CD4-positive, alpha-beta T cell treated with Interleukin-17A for 4 hours (primary cell): ENCODE measurements at places on chromosomes 1 and 21.

- DNase-seq: peak; percentile 50
Measured at GRCh38 chr1:231420959-231421545, 1.0 kb downstream of the EGLN1 start.

DNA sequence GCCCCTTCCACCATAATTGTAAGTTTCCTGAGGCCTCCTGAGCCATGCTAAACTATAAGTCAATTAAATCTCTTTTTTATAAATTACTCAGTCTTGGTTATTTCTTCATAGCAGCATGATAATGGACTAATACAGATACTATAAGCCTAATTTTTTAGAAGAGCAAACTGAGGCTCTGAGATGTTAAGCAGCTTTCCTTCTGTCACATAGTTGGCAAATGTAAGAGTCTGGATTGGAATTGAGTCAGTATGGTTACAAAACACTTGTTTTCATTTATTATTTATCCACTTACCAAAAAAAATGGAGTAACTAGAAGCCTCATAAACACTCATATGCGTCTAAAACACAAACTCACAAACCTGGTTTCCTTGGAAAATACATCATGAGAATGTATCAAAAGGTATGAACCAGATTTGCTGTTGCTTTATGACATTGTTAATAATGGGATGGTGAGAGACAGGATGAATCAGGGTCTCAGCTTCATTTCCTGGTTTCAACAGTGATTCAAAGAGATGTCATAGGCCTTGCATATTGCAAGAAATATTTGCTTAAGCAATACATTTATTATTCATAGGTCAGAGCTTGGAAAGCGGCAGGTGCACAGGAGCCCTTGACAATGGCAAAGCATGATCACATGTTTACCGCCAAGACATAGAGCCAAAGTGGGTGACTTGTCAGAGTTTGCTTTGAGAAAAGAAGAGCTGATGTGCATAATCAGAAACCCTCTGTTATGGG lies 221.5 kb downstream of the GRIK1 start:
- no peak for DNase-seq

DNA sequence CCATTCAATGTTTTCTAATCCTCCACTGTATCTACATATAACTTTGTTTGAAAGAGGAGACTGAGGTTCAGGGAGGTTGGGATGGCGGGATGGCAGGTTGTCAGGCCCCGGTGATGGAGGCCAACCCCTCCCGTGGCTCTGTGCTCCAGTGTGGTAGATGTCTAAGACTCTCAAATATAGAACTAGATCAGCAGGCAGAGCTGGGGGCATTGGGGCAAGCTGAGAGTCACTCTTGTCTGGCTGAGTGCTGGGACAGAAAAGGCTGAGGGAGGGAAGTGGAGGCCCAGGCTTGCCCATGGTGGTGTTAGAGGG lies 1.7 kb downstream of the IL6R start:
- peak; percentile 38 for DNase-seq

DNA sequence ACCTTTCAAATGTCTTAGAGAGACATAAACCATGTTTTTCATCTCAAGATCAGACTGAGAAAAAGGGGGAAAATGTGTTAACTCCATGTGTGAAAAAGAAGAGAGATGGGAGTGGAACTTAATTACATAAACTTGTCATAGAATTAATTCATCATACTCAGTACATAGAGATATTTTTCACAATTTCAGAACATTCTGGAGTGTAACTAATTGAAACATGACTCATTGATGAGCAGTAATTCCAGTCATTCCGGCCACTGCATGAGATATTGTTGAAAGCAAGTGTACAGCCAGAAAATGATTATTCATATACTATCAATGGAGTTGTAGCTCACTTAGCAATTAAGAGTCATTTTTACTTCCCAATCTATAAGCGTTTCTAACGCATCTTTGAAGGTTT lies 739.3 kb downstream of the LTN1 start:
- no peak for DNase-seq

- DNase-seq: no peak
Measured at GRCh38 chr1:37620707-37621106, 14.0 kb downstream of the RSPO1 start.

DNA sequence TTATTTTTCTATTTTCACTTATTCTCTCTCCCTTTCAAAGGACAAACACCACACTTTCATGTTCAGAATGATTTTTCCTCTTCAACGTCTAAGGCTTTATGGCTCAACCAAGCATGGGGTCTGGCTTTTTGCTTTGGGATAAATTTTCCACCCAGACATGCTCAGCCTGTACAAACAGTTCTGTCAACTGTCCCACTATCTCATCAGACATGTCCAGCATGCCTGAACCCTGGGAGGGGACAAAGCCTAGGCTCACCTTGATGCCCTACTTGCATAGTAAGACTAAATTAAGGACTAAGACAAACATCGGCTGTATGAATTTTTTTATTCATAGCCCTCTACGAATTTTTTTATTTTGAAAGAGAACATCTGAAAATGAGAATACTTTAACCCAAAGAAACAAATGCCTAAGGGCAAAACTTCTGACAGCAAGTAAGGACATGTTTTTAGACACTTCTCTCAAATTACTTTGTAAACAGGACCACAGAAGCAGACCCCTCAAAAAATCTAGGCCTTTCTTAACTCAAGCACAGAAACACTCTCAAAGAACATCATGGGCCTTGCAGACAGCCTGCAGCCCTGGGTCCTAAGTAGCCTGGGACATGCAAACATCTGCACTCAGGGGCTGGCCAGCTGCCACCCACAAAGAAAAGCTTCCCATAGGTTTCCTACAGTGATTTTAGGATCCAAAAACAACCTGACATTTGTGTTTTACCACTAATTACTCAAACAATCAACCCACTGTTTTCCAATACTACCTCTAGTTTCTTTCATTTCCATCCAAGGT lies 72.3 kb upstream of the PALMD start:
- no peak for DNase-seq

- no peak for DNase-seq
Measured at GRCh38 chr1:242826701-242827336, 302.3 kb upstream of the PLD5 start.

DNA sequence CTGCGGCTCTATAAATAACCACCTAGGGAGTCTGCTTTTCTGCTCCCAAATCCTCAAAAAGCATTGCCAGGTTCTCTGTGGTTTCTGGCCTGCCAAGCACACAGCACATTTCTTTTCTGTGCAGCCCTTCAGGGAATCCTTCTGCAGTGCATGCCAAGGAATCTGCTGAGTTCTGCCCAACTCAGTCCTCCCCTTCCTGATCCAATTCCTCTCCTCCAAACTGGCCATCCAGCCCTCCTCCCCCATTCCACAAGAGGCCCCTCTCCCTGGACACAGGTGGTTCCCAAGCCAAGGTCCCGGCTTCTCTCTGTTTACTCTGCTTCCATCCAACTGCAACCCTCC lies 61.8 kb downstream of the HIVEP3 start:
- no peak for DNase-seq

- no peak for DNase-seq
Measured at GRCh38 chr1:62781841-62782543, 1.9 kb upstream of the ATG4C start.

DNA sequence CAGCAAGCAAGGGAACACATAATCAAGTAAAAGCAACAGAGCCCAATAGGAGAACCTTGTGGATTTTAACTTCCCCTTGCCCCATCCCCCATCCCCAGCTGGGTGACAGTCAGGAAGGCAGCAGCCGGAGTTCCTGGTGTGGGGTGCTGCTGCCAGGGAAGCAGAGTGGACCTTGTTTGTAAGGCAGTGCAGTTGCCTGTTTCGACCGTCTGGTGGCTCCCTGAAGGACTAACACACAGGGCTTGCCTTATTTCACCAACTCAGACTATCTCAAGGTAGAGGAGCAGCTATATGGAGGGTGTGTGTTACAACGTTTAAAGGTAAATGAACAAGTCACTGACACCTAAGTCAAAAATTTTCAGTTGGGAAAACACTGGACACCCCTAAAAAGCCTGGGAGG lies 6.6 kb downstream of the KRTAP10-8 start:
- DNase-seq: peak; percentile 22

GRCh38 chr1:181798191-181798926 lies 263.2 kb downstream of the ZNF648 start:
- DNase-seq: no peak

DNA sequence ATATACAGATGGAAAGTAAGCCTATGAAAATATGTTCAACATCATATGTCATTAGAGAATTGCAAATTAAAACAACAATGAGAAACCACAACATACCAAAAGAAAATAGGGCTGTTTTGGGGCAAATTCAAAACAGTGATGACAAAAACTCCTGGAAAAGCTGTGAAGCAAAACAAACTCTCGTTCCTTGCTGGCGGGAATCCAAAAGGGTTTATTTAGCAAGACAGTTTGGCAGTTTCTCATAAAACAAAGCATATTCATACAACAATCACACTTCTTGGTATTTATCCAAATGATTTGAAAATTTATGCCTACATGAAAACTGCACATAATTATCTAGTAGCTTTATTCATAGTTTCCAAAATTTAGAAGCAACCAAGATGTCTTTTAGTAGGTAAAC lies 44.4 kb downstream of the COL11A1 start:
- DNase-seq: no peak

GRCh38 chr1:47585141-47585902 lies 147.5 kb downstream of the FOXD2 start:
- no peak for DNase-seq

- DNase-seq: no peak
Measured at GRCh38 chr1:201224666-201225370, 34.2 kb downstream of the IGFN1 start.

GRCh38 chr21:38916214-38916964 lies 110.7 kb downstream of the ETS2 start:
- DNase-seq: no peak

- peak; percentile 2 for DNase-seq
Measured at GRCh38 chr1:16724718-16725438, 15.4 kb upstream of the RNU1-4 start.

DNA sequence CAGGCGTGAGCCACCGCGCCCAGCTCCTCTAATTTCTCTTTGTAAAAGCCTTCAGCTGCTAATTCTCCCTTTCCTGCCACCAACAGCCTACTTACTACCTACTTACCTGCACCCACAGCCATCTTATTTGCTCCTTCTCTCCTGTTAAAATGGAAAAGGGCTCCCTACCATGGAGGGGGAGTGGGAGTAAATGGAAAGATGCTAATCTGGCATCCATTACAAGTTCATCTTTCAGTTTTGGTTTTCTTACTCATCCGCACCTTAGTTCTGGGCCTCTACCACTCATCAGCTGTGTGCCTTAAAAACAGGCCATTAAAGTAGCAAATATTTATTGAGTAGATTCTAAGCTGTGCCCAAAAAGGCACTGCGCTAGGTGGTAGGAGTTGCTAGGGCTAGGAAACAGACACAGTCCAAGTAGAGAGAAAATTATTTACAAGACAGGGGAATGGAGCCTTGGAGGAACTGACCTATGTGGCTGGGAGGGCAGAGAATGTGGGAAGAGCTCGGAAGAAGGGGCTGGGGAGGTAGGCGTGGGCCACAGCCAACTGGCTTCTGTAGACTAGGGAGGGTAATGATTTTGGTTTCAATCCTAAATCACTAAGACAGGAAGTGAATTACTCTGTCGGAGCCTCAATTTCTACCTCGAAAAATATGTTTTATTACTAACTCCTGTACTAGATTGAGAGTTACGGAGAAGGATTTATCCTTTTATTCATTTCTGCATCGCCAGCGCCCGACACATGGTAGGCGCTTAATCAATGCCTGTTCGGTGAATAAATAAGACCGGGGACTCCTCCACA lies 685 bp upstream of the DDI2 start:
- no peak for DNase-seq

DNA sequence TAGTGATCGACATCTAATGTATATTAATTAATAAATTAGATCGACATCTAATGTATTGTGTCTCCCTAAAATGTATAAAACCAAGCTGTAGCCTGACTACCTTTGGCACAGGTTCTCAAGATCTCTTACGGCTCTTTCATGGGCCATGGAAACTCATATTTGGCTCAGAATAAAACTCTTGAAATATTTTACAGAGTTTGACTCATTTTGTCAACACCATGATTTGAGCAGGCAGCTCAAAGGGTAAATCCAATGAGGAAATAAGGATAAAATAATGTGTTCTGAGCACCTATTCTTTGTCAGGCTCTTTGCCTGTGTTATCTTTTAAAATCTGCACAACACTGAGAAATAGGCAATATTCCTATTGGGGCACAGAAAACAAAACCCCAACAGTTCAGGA lies 223.4 kb upstream of the DUSP10 start:
- DNase-seq: no peak

- DNase-seq: no peak
Measured at GRCh38 chr21:30990514-30991262, 47.6 kb downstream of the KRTAP19-8 start.

DNA sequence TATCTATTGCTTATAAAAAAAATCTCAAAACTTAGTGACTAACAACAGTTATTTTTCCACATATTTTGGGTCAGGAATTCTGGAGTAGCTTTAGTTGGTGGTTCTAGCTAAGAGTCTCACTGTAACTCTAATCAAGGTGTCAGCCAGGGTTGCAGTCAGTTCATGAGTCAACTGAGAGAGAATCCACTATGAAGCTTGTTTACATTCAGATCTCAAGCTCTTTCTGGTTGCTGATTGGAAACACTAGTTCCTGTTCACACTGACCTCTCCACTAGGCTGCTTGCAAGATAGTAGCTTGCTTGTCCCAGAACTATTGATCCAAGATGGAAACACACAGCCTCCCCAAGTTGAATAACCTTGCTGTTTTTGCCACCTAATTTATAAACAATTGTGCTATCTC lies 1192.1 kb upstream of the B3GALT2 start:
- DNase-seq: no peak

DNA sequence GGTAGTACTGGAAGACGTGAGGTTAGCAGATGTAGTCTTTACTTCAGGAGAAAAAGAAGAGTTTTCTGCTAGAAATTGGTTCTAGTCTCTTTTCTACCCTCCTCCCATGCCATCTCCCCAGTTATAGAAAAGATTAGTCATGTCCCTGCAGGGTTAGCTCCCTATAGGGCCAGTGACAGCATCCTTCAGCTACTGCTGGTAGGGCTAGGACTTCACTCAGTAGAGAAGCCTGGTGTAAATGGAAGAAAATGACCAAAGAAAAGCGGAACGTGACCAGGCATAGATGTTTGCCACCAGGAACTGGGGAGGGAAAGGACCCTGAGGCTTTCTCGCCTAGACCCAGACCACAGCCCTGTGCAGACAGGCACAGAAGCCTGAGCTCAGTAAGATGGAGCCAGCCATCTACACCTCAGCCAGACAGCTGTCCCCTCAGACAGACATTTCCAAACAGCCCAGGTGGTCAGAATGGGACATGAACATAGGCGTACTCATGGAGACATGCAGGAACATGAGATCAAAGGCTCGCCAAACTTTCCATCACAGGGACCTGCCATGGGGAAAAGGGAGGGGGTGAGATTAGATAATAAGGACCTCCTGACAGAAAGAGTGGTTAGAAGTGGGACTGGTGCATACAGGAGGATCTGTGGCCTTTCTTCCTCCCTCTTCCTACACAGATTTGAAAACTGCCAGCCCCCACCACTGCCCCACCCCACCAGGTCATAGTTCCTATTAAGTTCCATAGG lies 23.5 kb upstream of the SLAMF9 start:
- no peak for DNase-seq
